Activated CD4-positive, alpha-beta T cell treated with anti-CD3 and anti-CD28 coated beads, Interleukin-2, amount 50 U/mL, for 1 hour (primary cell): ENCODE measurements at places on chromosomes 16 and 17.

GRCh38 chr17:43368740-43369506 is 29.9 kb upstream of the ARL4D start:
- peak; percentile 53 for DNase-seq

DNA sequence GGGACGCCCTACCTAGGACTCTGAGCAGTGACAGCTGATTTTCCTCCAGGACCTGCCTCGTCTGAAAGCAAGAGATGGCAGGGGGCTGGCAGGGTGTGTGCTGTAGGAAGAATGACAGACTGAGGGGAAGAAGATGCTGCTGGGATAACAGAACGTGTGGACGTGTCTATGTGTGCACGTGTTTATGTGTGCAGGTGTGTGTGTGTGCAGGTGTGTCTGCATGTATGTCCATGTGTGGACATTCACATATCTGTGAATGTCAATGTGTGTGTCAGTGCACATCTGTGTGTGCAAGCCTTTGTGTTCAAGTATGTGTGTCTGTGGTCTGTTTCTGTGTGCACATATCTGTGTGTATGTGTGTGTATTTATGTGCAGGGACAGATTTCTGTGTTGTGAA is 132.5 kb downstream of the SDK2 start:
- DNase-seq: no peak

DNA sequence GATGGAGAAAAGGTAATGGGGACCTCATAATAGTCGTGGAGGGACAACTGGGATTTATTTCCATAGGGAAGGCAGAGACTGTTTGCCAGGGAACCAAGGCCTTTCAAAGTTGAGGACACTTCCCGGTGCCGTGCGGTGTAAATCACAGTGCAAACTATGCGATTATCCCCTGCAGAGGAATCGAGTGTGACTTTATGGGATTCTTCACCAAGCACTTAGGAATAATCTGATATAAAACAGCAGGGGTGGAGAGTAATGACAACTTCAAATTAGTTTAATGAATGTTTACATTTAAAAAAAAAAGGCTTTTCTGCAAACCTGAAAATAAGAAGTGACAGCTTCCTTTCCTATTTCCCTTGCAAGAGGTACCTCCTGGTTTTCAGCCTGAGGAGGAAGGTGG is 538.2 kb downstream of the MAF start:
- DNase-seq: no peak

DNA sequence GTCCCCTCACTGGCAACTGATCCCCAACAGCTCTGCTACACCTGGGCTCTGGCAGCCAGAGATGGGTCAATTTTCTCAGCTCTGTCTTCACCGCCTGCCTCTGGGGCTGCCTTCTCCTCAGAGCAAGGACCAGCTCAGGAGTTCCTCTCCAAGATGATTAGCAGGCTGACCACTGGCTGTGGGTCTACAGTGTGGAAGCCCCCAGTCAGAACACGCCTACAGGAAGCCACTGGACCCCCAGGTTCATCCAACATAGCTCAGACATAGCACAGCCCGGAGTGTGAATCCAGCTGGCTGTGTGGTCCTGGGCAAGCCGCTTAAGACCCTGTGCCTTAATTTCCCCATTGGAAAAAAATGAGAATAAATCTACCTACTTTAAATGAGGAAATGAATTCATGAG is 4.9 kb downstream of the DOK4 start:
- DNase-seq: no peak

- no peak for DNase-seq
Measured at GRCh38 chr17:64245218-64246145, 17.6 kb downstream of the TEX2 start.

DNA sequence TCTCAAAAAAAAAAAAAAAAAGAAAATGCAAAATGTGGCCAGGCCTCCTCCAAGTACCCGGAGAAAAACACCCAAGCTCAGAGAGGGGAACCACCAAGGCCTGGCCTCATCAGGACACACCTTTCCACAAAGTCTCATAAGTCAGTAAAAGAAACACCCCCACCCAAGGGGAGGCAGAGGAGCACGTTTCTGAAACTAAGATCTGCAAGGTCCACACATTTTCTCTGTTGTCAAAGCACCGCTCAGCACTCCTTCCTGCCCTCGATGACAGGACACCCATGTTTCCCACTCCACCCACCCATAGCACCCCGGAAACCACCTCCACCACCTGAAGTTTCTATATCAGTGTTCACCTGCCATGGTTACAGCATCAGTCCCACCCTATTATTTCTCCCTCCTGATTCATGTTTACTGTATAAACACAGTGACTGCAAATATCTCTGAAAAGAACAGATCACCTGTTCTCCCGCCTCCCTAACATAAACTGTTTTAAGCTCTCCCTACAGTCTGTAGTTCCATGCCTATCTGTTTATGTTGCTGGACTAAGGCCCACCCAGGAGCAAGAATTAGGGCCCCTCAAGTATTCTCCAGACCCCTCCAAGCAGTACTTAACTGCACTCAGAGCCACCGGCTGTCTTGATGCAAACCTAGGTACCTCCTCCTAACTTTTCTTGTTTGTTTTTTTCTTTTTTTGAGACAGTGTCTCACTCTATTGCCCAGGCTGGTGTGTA is 2.0 kb downstream of the CORO7 start:
- DNase-seq: peak; percentile 75

GRCh38 chr16:31880322-31880979 is 6.8 kb downstream of the ZNF267 start:
- DNase-seq: no peak

DNA sequence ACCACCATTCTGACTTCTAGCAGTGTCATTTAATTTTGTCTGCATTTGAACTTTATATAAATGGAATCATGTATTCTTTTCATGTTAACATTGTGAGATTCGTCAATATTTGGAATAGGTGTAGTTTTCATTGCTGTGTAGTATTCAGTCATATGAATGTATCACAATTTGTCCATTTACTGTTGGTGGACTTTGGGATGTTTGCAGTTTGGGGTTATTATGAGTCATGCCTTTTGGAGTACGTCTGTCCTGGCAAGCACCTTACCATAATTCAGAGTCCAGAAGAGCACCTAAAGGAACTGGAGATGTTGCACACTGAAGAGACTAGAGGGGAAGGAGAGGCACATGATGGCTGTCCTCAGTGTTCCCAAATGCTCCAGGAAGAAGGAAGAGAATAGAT is 3.1 kb upstream of the PHKG2 start:
- DNase-seq: no peak

DNA sequence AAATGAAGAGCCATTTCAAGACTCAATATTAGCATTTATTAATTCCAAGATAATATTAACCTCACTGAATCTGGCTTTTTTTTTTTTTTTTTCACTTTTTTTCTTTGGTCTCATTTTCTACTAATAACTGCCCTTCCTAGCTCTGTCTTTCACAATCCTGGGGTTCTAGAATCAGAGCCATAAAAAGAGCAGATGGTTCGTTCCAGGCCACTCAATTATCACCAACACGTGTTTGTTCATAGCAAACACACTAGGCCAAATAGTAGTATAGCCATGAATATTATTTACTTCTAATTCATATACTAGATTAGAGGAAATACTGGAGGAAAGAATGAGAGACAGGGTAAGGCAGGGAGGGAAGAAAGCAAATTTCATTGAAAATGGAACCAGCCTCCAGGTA is 39.8 kb downstream of the TEX2 start:
- DNase-seq: no peak

DNA sequence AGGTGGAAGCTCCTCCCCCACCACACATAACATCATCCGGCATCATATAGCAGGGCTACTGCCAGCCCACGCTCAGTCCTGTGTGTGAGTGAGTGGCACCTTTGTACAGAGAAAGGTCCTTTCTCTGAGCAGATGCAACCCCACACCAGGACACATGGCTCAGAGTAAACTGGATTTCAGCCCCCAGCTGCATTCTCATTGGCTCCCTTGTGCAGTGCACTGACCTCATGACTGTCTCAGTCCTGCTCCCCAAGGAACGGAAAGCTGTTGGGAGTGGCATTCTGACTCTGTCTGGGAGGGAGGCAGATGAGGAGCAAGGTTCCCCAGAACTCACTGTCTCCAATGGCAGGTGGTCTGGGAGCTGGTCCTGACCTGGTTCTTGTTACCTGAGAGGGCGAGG is 244.1 kb downstream of the PHKB start:
- no peak for DNase-seq

- no peak for DNase-seq
Measured at GRCh38 chr16:4270595-4270994, 2.2 kb downstream of the TFAP4 start.

GRCh38 chr16:50490828-50491227 is 57.4 kb upstream of the NKD1 start:
- DNase-seq: no peak

DNA sequence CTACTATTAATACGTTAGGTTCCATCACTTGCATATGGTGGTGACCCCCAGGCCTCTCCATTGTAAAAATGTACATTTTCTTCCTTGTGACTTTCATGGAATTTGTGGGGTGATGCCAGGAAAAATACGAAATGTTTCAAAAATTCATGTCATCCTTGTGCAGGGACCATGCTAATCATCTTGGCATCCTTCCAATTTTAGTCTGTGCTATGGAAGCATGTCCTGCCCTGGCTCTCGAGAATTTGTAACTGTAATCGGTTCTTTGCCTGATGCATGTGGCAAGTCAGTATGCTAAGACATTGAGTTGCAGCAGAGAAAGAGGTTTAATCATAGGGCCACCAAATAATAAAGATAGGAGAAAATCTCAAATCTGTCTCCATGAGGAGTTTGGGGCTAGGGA is 14.3 kb upstream of the GINS3 start:
- DNase-seq: no peak

DNA sequence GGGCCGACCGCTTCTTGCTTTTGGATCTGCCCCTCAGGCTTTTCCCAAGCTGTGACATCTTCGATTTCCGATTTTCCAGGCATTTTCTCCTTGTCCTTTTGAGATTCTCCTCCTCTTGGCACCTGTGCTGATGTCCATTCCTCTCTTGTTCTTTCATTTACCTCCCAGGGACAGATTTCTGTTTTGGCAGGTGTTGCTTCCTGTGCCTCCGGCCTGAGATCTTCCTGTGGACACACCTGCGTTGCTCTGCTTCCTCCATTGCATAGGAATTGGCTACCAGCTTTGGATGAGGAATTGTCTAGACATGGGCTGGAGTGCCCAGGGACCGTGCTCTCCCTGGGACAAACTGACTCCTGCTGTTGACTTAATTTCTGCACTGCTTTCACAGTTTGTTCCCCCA is 15.1 kb downstream of the GPR179 start:
- no peak for DNase-seq

GRCh38 chr16:85366031-85366763 is 246.9 kb upstream of the GSE1 start:
- no peak for DNase-seq

DNA sequence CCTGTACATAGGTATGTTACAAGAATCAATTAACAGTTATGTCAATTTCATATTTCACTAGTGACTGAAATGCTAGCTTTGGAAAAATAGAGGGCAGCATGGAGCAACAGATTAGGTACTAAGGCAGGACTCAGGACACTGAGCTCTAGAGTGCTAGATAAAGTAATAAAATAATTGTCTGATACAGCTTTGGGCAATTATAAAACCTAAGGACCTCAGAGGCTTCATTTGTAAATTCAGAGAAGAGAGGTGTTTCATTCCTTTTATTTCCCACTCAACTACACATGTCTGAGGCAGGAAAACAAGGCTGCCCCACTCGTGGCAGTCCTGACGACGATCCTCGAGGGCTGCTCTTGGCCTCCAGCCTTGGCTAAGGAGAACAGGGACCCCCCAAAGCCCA is 81.5 kb downstream of the CA4 start:
- DNase-seq: no peak

- DNase-seq: peak; percentile 26
Measured at GRCh38 chr17:48626245-48627117, at the start of gene HOXB9. TSS of gene HOXB9 (minus strand) at chr17:48626358. CDS start at chr17:48626269, 89 bp downstream.

DNA sequence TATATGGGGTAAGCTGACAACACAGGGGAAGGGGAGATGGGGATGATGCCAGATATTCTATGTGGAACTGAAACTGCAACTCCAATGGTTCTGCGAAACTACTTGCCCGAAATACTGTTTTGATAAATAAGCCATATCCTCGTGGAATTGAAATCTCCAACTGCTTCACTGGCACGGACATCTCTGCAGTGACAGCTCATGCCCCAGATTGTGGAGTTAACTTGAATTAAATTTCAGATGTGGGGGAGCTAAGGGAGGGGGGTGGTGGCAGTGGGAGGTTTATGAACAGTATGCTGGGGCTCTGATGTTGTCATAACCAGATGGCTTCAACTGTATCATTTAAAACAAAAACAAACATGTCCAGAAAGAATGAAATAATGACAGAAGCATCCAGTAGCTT is 21.8 kb downstream of the NXPH3 start:
- no peak for DNase-seq

- no peak for DNase-seq
Measured at GRCh38 chr17:59897090-59897489, 4.2 kb downstream of the RPS6KB1 start.

DNA sequence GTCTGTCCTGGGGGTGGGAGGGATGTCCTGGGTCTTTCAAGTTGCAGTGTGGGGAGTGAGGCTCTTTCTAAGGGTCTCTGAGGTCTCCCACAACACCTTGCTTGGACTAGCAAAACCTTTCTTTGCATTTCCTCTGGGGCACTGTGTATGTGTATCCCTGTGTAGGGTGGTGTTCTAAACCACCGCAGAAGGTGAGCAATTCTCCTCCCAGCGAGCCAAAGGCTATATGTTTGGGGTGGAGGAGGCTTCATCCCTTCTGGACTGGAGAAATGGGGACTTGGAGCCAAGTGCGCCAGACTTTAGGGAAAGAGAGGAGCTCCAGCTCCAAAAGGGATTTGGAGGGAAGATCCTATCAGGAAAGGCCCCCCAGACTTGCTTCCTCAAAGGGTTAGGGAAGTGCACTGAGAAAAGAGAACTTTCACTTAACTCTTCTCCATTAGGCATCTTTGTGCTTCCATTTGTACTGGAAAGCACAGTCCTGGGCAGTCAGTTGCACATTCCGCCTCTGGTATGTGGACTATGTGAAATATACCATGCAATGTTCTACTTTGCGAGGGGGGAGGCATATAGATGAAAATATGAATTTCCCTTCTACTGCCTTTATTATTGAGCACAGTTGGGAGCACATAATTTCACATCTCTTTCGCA is 18.9 kb upstream of the HOXB9 start:
- no peak for DNase-seq

GRCh38 chr16:4344983-4345835 is 5.9 kb downstream of the PAM16 start:
- no peak for DNase-seq

DNA sequence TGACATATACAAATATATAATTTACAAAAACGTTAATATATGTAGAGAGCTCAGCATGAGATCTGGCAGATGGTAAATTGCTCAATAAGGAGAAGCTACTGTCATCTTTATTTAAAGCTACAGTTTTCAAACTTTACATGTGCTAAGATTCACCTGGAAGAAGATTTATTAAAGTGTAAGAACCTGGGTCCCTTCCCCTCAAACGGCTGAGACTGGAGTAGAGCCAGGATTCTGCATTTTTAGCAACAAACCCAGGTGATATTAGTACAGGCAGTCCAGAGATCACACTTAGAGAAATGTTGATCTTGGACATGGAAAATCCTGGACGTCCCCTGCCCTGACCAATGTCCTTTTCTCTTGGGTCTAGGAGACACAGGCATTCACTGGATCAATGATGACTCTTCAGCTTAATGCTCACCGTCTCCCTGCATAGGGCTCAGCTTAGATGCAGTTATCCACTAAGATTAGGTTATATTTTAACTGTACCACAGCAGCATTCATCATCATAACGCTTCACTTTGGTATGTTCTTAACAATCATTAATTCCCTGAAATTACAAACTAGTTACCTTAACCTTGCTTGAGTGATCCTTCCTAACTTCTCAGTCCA is 20.4 kb downstream of the CDR2 start:
- no peak for DNase-seq
